ENCODE measurements at places on chromosomes 13 and 19.

- DNase-seq = no peak
Measured at GRCh38 chr13:63855457-63856118, 2439.9 kb upstream of the PCDH20 start.

GRCh38 chr19:44658069-44658733 lies 13.1 kb upstream of the CEACAM19 start:
- DNase-seq = no peak

DNA sequence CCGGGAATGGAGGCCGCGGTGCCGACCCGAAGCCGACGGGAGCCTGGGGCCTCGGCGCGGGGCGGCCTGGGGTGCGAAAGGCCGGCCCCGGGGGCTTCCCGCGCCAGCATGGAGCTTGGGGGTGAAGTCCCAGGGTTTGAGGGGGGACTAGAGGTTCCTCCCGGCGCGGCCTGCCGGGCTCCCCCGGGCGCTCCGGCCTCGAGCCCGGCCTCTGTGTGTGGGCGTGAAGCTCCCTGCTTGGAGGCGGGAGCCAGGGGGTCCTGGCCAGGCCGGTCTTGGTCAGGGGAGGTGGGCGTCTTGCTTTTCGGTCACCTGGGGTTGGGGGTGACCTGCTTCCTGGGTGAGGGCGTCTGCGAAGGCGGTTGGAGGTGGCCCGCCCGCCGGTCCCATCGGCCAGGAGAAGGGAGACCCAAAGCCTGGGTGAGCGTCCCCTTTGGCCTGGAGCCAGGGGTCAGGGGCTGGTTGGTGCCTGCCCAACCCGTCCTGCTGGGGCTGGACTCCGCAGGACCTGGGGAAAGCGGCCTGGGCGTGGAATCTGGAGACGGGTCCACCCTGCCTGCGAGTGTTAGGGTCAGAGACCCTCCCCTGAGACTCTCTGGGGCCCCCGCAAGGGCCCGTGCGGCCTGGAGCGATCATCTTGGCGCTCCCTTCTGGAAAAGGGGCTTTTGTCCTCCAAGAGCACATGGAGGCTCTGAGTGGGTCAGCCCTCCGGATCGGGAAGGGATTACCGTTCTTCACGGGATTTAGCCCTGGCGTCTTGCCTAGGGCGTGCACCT lies 535 bp downstream of the BSG start:
- DNase-seq = no peak

DNA sequence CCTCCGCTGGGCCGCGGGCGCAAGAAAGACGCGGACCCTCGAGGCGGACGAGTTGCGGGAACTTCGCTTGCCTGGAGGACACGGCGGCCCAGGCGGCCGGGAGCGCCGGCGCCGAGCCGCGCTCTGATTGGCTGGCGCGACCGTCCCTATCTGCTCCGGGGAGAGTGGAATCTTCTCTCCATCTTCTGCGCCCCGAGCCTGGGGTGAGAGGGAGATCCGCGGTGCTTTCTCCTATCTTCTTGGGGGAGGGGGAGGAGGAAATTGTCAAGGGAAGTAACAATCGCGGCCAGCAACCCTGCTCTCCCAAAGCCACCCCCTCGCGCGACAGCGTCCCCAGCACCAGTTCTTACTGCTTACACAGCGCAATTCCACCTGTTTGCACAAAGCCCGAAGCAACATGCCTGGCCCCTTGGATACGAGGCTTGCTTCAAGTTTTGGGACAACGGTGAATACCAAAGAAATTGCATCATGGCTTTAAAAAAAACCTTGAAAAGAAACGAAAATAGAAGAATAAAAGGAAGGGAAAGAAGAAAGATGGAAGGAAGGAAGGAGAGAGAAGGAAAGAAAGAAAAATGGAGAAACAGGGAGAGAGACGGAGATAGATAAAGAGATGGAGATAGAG lies 4.8 kb downstream of the SOX21 start:
- DNase-seq = no peak

DNA sequence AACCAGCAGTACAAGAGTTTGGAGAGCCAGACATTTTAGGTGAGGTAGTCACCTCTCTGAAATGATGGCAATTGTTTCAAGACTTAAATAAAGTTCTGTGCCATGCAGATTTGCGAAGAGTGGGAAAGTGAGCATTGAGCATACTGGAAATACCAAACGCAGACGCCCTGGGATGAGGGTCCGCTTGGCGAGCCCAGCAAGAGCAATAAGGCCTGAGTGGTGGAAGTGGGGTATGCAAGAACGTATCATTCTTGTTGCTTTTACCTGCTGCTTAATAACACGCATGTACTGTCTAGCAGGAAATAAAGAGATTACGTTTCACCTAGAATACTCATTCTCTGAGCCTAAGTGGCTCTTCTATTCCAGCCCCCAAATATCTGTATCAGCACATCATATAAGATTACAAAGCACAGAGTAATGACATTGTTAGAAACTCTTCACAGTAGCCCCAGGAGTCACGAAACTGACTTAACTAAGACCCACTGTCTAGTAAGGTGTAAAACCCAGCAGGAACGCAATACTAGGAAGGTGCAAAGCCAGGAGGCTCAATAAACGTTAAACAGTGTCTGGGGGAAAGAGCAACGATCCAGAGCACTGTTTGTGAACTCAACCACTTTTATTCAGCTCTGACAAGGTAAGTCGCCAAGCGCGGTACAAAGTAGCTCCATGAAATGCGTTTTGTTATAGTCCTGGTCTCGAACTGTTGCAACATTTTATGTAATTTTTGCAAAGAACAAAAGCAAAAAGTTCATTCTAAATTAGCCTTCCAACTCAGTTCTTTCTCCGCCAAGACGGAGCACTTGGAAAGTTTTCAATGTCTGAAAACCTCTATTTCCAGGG lies 1.2 kb downstream of the RCBTB2 start:
- no peak for DNase-seq

Measured in activated naive CD4-positive, alpha-beta T cell (primary cell).